ENCODE measurements at places on chromosomes 1 and 21. TPM values are rescaled to one million over a fixed set of nuclear protein-coding genes. Genes with fewer than 3 reads are reported as not detected.
A peak's percentile ranks its signal among the peaks of the same experiment; 100 is the strongest.

Gene TBX15
- total RNA-seq, result 0.42 TPM

Gene COL18A1
- total RNA-seq, result 110 TPM

Gene SPATA46
- not detected for total RNA-seq

Gene KDM1A
- total RNA-seq, result 70.2 TPM

Gene TRAPPC10
- total RNA-seq, result 14.5 TPM

- no peak for DNase-seq
These were observed 1.7 kb downstream of the TRPM2 start for GRCh38 chr21:44354775-44355771.

DNA sequence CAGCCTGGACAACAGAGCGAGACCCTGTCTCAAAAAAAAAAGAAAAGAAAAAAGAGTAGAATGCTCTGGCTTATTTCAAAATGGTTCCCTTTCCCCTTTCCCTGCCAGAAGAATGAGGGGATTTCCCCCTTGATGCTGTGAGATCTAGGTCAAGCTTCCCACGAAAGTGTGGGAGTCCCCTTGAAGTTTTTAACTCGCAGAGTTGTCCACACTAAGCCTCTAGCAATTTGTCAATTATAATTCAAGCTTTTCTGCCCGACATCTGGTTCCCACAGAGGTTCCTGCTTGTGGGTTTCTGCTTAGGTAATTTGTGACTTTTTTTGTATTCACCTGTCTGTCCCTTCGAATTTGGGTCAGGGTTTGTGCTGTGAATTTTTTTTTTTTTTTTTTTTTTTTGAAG lies 62.8 kb downstream of the ZFYVE9 start:
- DNase-seq, result no peak

DNA sequence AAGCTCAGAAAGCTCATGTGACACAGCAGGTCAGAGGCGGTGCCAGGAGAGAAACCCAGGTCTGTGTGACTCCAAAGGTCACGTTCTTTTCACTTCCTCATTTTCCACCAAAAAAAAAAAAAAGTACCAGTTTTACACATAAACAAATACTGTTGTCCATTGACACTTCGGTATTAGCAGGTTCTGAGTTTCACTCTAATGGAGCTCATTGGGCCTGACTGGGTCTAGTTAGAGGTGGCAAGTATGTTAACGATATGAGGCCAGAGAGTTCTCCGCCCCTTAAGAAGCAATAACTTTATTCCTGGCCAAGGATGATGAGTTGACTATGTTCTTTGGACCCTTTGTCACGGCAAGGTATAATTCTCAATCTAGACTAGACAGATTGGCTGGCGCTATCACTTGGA lies 30.0 kb upstream of the SDE2 start:
- no peak for DNase-seq

GRCh38 chr1:116147972-116148371 lies 36.8 kb downstream of the MAB21L3 start:
- peak; percentile 64 for DNase-seq

DNA sequence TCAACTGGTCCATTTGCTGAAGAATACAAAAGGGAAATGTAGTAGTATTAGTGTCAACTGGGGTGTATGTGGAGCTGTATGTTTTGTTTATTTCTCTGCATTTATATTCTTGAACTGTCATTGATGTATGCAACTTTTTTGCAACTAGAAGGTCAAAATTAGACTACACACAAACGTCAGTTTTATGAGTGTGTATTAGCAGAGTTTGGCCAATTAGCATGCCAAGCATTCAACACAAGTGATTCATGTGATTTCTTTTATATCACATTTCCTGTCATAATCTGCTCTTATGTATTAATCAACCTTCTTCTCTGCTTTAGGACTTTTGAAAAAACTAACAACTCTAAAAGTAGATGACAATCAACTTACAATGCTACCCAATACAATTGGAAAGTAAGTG lies 211.1 kb downstream of the LRRC40 start:
- no peak for DNase-seq

- no peak for DNase-seq
These were observed 1.7 kb upstream of the CHI3L2 start for GRCh38 chr1:111225717-111226400.

GRCh38 chr21:39132248-39132647 lies 51.0 kb downstream of the PSMG1 start:
- DNase-seq, result no peak

- no peak for DNase-seq
These were observed 30.7 kb upstream of the AGPAT3 start for GRCh38 chr21:43834146-43834905.

DNA sequence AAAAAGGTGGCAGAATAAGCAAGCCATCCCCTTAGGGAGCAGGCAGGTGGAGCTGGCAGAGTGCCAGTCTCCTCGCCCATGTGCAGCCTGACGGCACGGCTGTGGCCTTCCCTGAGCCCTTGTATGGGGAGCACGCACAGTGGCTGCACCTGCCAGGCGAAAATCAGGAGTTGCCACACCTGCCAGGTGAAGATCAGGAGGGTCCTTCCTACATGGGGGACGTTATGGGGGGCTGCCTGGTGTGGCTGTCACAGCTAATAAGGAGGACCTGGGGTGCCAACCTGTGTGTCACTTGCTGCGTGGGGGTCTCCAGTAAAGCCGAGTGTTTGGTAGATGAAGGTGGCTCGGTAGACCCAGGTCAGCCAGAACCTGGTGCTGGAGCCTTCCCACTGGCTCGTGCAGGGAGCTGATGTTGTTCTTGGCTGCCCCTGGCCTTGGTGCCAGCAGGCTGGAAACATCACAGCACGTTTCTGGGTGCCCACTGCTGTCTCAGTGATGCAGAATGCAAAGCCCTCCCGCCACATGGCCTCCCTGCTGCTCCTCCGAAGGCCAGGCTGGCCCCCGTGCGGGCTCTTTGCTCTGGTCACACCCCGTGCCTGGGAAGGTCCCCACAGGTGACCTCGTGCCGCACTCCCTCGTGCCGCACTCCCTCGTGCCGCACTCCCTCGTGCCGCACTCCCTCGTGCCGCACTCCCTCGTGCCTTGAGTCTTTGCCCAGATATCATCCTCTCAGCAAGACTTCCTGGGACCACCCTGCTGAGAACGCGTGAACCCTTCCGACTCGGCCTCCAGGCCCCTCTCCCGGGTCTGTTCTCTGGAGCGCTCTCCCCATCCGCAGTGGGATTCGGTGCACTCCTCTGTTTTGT lies 55.4 kb downstream of the SLC37A1 start:
- no peak for DNase-seq

DNA sequence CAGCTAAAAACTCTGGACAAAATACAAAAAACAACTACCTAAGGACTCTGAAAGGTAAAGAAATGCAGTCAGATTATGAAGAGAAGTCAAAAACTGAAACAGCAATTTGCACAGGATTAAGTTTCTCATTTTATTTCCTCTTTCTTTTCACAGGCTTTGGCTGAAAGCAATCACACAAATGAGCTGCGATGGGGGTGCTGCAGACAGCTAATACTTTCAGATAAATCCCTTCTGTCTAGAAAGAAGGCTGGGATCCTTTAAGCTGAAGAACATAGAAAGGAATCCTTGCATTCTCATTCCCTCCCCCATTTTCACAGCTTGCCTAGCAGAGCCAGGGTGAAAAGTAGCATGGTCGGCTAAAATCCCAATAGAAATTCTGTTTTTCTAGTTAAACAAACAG lies 32.0 kb upstream of the PRDX6 start:
- no peak for DNase-seq

DNA sequence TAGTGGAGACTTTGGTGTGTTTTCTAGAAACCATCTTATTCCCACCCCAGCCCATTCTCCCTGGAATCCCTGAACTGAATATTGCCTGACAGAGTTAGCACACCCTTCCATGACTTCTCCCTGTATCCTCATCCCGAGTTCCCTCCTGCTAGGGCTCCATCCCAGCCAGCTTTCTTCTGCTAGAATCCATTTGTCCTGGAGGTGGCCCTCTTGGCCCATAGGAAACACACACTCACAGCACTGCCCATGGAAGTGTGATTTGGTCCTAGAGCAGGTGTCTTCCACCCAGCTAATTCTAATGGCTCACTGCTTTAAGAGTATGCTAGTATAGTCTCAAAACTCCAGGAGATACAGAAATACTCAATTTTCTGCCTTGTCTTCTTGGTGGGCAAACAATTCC lies 4.1 kb downstream of the KRTAP15-1 start:
- no peak for DNase-seq

DNA sequence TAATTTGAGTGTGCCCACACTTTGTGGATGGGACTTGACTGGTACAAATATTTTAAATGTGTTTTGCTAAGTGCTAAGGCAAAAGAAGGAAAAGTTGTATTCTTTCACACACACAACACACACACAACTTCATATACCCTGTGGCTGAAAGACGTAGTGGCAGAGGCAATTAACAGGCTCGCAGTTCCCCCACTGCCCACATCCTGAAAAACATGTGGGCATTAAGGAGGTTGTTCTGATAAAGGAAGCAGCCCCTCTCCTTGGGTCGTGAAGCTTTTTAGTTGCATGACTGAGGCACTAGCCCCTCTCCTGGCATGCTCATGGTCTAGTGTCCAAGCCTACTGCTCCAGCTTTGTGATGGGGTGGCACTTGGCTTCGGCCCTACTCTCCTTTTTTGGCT lies 14.3 kb upstream of the ADAM30 start:
- peak; percentile 60 for DNase-seq

DNA sequence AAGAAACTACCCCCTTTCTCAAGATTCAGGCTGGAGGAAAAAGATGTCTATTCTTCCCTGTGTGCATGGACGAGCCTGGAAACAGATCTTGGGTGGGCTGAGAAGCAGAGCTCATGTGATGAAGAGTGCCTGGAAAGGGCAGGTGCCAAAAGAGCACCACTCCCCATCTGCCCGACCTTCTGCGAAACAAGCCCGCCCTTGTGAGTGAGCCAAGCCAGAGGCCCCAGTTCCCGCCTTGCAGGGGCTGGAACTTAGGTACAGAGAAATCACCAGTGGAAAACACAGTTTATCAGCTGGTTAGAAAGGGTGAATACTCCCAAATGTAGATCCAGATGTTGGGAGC lies 26.7 kb upstream of the A3GALT2 start:
- DNase-seq, result no peak

DNA sequence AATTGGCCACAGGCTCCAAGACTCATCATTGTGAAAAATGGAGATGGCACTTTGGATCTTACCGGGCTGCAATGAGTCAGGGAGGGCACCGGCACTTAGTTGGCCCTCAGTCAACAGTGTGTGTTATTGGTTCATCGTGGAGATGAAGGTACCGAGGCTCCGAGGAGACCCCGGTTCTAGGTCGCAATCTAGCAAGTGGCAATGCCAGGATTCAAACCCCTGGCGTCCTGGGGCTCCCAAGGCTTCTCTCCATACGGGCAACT lies 49.0 kb upstream of the ACOT11 start:
- DNase-seq, result no peak

- DNase-seq, result no peak
These were observed 410.4 kb upstream of the BEND5 start for GRCh38 chr1:49187056-49187455.

- DNase-seq, result no peak
These were observed 384.3 kb downstream of the LRRIQ3 start for GRCh38 chr1:73813716-73814115.

DNA sequence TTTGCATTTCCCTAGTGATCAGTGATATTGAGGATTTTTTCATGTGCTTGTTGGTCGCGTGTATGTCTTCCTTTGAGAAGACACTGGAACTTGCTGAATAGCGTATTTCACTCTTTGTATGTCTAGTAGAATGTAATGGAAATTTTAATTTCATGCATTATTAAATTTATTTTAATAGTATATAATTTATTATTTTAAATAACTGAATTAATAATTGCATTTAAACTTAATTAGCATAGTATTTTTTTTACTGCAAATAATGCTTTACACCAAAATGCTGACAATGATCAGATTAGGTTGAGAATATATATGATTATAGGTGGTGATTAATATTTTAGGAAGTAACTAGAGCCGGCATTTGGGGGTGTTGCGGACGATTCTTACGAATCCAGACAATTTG lies 10.5 kb upstream of the MTARC1 start:
- no peak for DNase-seq

GRCh38 chr1:24768873-24769605 lies 23.8 kb downstream of the CLIC4 start:
- DNase-seq, result peak; percentile 31

DNA sequence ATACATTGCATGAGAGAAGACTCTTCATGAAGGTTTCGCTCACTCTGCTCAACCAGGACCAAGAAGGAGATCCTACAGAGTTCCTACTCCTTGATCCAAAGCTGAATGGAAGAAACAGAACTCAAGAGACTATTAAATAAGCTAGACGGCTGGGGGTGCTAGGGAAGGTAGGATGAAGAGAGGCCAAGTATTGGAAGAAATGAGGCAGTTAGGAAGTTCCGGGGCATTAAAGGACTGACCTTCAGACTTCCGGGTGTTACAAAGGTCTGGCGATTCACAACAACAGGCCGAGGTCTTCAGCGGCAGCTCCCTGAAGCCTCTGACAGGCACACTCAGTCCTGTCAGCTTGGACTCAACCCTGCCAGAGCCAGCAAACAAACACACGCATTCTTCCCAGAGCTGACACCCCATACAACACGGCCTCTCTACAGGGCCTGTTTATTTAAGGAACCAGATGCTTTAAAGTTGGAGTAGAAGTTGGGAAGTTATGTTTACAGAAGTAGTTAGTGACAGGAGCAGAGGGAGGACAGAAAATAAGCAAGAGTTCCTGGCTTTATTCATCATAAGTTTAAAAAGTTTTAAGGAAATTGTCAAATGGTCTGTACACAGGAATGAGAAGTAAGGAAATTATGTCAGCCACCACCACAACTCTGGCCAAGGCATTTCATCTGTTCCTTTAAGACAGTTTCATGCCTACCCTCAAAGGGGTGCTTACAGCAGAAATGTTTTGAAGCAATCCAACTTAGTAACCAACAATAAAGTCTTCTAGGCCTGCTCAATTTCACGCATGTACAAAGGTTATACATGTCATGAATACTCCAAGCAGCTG lies 4.7 kb downstream of the SORT1 start:
- DNase-seq, result no peak

DNA sequence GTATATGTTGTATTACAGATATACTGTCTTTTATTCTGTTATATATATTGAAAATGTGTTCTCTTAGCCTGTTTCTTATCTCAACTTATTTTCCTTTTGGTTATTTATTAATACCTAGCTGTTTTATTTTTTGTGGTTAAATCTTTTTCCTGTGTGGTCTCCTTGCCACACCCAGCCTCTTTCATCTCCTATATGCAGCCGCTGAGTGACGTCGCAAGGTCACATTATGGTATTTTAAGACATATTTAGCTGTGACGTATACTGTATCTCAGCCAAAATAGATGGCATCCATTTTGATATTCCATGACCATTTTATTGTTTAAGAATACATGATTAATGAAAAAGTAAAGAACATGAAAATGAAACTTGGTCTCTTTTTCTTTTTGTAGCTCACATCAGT lies 29.1 kb downstream of the CENPF start:
- no peak for DNase-seq

DNA sequence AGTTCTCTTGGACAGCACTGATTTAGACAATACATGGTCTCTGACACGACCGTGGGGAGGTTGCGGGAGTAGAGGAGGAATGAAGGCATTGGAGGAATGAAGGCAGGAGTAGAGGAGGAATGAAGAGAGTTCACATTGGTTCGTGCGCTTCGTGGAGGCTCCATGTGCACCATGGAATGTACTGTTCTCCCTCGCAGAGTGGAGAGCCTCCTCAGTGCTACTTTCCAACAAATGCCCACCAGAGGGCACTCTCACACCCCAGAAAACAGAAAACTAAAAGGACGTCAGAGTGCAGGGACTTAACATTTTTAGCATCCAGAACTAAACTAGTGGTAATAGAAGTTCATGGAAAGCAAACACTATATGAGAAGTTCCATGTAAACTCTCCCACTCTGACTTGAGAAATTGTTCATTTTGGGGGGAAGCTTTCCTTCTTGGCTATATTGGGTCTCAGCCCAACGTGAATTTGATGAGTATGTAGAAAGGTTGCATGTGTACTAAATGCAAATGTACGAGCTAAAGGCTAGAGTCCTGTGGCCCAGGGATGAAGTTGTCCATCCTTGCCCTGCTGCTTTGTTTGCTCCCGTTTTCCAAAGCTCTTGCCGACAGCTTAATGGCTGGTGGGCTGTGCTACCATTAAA lies 211.6 kb downstream of the LMX1A start:
- no peak for DNase-seq

Data from esophagus muscularis mucosa (tissue), 4 donors.